ENCODE measurements at places on chromosomes 12 and 14. TPM values are rescaled to one million over a fixed set of nuclear protein-coding genes. Genes with fewer than 3 reads are reported as not detected.

DNA sequence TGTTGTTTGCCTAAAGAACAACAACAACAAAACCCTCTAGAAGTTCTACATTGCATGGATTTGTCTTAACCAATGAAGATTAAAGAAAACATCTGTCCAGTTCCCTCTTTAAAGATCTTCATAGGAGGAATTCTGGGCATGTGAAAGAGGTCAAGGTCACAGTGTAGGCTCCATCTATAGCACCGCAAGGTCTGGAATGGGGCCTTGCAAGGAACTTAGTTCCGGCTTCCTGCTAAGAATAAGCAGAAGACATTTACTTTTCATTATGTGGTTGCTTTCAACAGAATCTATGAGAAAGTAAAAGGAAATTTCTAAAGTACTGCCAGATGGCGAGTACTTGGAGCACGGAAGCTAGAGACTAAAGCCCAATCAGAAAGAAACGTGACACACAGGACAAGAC, 57.2 kb upstream of the GNPNAT1 start:
- H3K36me3 ChIP-seq = no peaks in the 10 kb centered on the region
- no peak overlapping the region for H3K27ac ChIP-seq
- no peak for DNase-seq
- no peaks in the 10 kb centered on the region for H3K27me3 ChIP-seq
- H3K4me3 ChIP-seq = no peak overlapping the region

The ATP2B1 gene
- 60.2 TPM for total RNA-seq

DNA sequence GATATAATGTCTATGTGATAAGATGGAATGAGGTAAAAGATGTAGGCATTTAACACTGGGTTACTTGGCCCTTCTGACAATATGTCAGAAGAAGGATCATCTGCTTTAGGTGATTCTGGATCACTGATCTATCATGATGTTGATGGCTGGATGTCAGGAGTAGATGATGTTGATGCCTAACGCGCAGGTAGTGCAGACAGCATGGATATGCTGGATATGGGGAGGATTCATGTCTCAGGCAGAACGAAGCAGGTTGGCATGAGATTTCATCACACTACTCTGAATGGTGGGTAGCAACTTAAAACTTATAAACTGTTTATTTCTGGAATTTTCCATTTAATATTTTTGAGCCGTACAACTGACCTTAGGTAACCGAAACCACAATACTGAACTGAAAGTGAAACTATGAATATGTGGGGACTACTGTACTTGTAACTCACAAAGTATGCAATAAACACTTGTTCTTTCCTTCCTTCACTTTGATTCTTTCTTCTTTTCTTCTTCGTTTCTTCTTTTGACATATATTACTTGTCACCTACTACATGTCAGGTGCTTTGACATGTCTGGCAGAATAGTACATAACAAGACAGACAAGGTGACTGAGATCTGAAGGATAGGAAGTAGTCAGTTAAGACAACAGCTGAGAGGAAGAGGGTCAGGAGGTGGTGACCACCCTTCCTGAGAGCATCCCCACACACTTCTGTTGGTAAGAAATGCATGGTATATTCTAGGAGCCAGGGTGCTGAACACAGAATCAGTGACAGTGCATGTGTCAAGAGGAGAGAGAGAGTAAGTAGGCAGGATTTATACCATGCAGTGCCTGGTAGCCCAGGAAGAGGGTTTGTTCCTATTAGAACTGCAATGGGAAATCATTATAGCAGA, 238.8 kb downstream of the PPFIA2 start:
- H3K27ac ChIP-seq = no peak overlapping the region
- H3K4me3 ChIP-seq = peak overlapping the region; percentile 49
- no peaks in the 10 kb centered on the region for H3K4me1 ChIP-seq
- no peaks in the 10 kb centered on the region for H3K27me3 ChIP-seq
- no peaks in the 10 kb centered on the region for H3K36me3 ChIP-seq

- no peaks in the 10 kb centered on the region for H3K27me3 ChIP-seq
- no peak overlapping the region for H3K4me3 ChIP-seq
- no peaks in the 10 kb centered on the region for H3K36me3 ChIP-seq
Measured at GRCh38 chr12:54579258-54579657, 9.2 kb downstream of the PPP1R1A start.

- H3K27ac ChIP-seq = no peak overlapping the region
- H3K4me1 ChIP-seq = no peaks in the 10 kb centered on the region
- H3K27me3 ChIP-seq = no peaks in the 10 kb centered on the region
- no peaks in the 10 kb centered on the region for H3K36me3 ChIP-seq
- H3K4me3 ChIP-seq = no peak overlapping the region
Measured at GRCh38 chr12:76571256-76571655, 11.7 kb upstream of the OSBPL8 start.

GRCh38 chr12:103833095-103833775, 7.8 kb downstream of the NT5DC3 start:
- peaks cover 83% of the 10 kb centered on the region for H3K4me1 ChIP-seq
- H3K27me3 ChIP-seq = no peaks in the 10 kb centered on the region
- H3K27ac ChIP-seq = no peak overlapping the region
- DNase-seq = no peak

The TMEM106C gene
- 134 TPM for total RNA-seq

The LIN7A gene
- 31.9 TPM for total RNA-seq

DNA sequence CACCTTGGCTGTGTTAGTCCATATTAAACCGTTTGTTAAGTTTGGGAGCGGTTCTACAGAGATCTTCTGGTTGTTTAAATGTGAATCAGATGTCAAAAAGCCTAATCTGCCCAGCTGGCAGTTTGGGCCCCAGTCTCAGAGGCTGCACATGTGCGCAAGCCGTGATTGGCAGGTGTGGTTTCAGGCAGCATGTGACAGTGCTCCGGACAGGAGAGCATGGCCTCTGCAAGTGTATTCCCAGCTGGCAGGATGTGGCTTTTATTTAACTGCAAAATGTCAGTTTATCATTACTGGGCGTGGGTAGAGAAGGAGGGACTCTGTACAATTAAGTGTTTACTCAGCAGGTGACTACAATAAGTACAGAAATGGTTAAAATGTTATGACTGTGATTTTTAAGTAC, 77.5 kb downstream of the PELI2 start:
- DNase-seq = no peak
- no peak overlapping the region for H3K27ac ChIP-seq
- H3K4me1 ChIP-seq = no peaks in the 10 kb centered on the region
- H3K36me3 ChIP-seq = no peaks in the 10 kb centered on the region
- no peaks in the 10 kb centered on the region for H3K27me3 ChIP-seq
- H3K4me3 ChIP-seq = no peak overlapping the region

- H3K4me1 ChIP-seq = peaks cover 32% of the 10 kb centered on the region
- H3K27me3 ChIP-seq = no peaks in the 10 kb centered on the region
- H3K36me3 ChIP-seq = no peaks in the 10 kb centered on the region
- no peak for DNase-seq
Measured at GRCh38 chr12:112905451-112906089, 1.2 kb upstream of the OAS1 start.

The BDKRB1 gene
- not detected for total RNA-seq
